ENCODE measurements at places on chromosomes 16 and 17.

GRCh38 chr16:57908409-57908987, 62.4 kb downstream of the CNGB1 start:
- DNase-seq, result no peak

DNA sequence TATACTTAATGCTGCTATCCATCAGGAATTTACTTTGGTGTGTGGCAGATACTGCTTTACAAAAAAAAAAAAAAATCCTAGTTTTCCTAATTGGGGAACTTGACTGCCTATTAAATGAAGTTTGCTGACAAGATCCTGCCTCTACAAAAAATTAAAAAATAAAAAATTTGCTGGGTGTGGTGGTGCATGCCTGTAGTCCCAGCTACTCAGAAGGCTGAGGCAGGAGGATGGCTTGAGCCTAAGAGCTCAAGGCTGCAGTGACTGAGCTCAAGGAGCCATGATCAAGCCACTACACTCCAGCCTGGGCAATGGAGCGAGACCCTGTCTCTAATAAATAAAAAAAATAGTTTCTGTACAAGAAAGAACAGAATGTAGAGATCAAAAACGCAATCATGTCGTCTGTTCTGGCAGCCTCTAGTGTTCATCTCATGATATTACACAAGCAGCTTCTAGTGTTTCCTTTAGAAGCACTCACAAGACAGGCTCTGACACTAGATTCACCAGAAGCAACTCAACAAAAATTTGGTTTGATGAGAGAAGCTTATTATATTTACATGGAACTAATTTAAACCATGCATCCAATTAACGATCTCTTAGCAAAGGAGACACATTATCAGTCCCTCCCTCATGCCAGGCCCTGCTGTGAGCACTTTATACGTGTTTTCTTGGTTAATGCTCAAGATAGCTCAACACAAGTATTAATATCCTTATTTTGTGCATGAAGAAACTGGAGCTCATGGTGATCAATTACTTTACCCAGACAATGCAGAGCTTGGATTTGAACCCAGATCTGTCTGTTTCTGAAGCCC, 6.8 kb upstream of the KRTAP17-1 start:
- no peak for DNase-seq

GRCh38 chr16:7805686-7806396, 473.2 kb downstream of the RBFOX1 start:
- DNase-seq, result no peak

GRCh38 chr17:81553616-81554181, 1.5 kb upstream of the FAAP100 start:
- DNase-seq, result no peak

DNA sequence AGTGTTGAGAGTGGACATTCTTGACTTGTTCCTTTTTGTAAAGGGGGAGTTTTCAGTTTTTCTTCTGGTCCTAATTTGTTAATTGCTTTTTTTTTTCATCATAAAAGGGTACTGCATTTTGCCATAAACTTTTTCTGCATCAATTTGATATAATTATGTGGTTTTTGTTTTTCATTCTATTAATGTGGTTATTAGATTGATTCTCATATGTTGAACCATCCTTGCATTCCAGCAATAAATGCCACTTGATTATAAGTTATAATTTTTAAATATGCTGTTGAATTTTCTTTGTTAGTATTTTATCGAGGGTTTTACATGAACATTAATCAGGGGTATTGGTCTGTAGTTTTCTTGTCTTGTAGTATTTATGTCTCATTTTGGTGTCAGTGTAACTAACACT, 87.2 kb upstream of the SMIM36 start:
- no peak for DNase-seq

GRCh38 chr17:57090560-57091185, 5.6 kb downstream of the AKAP1 start:
- no peak for DNase-seq

DNA sequence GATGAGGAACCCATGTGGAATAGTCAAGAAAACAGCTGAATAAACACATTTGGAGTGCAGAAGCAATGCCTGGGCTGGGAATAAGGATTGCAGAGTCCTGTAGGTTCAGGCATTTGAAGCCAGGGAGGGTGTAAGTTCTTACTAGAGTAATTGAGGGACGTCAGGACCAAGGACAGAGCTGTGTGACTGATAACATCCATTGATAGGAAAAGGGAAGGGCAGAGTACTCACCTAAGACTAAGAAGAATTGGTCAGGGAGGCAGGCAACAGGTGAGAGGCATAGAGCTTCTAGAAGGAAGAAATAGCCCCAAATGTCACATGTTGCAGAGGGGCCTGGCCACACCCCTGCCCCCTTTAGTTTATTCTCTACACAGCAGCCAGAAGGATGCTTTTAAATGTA, 79.8 kb upstream of the TMEM132E start:
- DNase-seq, result no peak

DNA sequence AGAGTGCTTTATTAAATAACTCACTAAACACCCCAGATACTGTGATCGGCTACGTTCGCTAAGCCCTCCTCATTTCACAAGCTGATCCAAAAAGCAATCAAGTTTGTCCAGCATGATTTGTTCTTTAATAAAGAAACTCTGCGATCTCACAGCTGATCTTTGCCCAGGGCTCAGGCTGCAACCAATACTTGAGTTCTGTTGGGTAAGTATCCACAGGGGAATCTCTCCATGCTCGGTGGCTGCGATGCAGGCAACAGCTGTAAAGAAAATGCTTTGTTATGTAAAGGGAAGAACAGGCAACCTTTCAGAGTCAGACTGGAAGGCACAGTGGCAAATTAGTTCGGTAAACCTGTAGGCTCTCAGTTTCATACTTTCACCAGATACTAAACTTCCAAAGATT, 67.5 kb downstream of the SHISA6 start:
- DNase-seq, result no peak

- DNase-seq, result no peak
These were observed 17.2 kb downstream of the NUBP1 start for GRCh38 chr16:10760858-10761257.

DNA sequence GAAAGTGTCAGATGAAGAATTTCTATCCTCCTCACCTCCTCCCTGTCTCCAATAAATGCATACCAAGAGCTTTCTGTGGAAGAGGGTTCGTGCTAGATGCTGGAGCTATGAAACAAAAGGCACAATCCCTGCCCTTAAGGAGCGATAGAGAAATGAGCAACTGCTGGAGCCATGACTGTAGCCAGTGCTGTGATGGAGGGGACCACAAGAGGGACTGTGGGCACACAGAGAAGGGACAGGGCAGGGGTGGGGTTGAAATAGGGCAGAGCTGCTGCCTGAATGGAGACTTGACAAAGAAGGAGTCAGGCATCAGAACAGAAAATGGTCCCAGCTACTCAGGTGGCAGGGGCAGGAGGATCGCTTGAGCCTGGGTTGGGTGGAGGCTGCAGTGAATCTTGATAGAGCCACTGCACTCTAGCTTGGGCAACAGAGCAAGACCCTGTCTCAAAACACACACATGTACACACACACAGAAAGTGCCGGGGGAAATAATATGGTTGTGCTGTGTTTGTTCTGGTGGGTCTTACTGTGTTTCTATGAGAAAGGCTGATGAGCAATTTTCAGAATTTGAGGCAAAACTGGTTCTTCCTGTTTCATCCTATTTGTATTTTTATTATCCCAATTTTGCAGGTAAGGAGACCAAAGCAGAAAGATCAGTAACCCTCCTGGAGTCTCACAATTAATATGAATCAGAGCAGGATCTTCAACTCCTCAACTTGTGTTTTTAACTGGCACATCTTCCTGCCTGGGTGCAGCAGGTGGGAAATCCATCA, 16.5 kb downstream of the TMEM98 start:
- no peak for DNase-seq

DNA sequence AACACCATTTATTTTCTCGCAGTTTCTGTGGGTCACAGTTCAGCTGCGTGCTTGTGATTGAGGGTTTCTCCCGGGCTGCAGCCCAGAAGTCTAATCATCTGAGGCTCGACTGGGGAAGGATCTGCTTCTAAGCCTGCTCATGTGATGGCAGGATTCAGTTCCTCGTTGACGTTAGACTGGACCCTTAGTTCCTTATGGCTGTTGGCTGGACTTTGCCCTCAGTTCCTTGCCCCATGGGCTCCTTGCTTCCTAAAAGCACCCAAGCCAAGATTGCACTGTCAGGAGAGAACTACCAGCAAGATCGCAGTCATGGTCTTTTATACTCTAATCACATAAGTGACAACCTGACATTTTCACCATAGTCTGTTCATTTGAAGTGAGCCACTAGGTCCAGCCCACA, 250.0 kb downstream of the PRKCA start:
- no peak for DNase-seq

All from hippocampal formation (tissue), 2 donors.